T follicular helper cell (primary cell): ENCODE measurements at places on chromosomes 13 and 19.

DNA sequence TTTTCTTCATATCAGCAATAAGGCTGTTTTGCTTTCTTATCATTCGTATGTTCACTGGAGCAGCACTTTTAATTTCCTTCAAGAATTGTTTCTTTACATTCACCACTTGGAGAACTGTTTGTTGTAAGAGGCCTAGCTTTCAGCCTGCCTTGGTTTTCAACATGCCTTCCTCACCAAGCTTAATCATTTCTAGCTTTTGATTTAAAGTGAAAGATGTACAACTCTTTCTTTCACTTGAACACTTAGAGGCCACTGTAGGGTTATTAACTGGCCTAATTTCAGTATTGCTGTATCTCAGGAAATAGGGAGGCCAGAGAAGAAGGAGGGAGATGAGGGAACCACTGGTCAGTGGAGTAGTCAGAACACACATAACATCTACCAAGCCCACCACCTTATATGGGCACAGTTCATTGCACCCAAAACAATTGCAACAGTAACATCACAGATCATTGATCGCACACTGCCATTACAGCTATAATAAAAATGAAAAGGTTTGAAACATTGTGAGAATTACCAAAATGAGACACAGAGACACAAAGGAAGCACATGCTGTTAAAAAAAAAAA lies 181.4 kb upstream of the TUBA3C start:
- DNase-seq, result no peak

DNA sequence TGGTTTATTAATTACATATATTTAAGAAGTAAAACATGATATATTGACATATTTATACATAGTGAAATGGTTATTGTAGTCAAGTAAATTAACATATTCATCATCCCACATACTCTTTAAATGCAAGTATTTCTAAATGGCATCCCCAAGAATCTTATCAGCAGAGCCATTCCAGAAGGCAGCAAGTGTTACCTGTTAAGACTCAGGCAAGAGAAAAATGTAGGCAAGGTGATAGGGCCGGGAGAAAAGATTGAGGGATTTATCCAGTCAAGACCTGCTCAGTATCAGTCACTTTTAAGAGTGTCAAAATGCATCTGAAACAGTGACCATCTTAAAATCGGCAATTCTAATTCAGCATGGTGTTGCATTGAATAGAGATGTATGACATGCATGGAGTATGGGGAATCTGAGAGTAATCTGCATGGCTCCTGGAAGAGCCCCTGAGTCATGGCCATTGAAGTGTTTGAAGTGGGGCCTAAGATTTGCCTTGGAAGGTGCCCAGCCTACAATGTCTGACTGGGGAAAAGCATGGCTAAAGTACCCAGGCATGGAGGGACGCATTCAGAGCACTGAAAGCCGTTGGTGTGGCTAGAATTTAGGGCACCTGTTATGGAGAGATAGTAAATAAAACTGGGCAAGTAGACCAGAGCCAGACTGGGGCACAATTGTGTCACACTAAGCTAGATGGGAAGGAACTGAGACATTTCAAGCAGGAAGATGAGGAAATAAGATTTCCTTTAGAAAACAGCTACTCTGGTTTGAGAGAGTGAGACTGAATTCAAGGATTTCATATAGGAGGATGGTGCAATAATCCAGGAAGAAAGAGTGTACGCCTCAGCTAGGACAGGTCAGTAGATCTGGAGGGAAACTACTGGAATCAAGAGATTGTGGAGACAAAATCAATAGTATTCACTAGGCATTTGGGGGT lies 25.0 kb upstream of the C1QTNF9B start:
- DNase-seq, result no peak

DNA sequence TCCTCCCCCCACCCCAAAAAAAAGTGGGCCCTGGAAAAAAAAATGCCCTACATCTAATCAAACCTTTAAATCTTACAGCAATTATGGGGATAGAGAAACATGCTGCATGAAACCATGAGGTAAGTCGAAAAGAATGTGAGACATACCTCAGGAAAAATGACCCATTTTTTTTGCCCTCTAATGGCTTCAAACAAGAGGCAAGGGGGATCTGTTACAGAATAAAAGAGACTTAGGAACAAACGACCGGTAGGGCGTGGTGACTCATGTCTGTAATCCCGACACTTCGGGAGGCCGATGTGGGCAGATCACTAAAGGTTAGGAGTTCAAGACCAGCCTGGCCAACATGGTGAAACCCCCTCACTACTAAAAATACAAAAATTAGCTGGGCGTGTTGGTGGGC lies 8.4 kb downstream of the RGL3 start:
- DNase-seq, result no peak

- no peak for DNase-seq
Measured at GRCh38 chr13:92941167-92941566, 285.4 kb upstream of the GPC6 start.

DNA sequence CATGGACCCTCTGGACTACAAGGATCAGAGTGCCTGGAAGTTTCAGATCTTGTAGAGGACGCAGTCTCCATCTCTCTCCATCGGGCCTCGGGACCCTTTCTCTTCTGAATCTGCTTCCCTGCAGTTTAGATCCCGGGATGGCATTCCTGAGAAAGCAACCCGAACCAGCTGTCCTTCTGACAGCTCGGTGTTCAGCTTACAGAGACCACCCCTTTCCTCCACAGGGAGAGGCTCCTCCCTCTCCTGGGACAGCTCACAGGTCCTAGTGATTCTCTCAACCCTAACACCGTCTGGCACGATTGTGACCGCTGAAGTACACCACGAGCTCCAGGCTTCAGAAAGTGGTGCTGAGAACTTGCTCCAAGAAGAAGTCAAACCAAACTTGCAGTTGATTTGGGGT lies 18.2 kb downstream of the CRX start:
- DNase-seq, result no peak

GRCh38 chr19:2273356-2274184 lies 8.4 kb downstream of the PEAK3 start:
- peak; percentile 64 for DNase-seq

GRCh38 chr19:9620842-9621155 lies 233 bp downstream of the ZNF561 start:
- no peak for DNase-seq

DNA sequence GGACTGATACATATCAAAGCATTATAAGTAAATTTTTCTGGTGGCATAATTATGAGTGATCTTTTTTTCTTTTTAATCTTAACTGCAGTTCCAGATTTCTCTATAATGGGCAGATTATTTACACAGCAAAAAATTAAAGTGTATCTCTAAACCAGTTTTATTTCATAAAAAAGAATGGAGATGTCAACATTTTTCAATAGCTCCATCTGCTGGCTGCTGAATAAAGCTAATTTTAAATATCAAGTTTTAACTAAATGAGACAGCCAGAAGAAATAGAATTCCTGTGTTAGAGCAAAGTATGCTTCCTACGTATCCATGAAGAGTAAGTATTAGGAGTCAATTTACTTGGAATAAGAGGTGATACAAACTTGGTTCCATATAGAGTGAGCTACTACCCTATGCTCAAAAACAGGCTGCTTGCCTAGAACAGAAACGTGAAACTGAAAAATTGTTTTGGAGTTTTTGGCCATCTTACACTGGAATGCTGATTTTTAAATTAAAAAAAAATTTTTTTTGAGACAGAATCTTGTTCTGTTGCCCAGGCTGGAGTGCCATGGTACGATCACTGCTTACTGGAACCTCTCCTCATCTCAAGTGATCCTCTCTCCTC lies 5.0 kb upstream of the PDS5B start:
- no peak for DNase-seq

DNA sequence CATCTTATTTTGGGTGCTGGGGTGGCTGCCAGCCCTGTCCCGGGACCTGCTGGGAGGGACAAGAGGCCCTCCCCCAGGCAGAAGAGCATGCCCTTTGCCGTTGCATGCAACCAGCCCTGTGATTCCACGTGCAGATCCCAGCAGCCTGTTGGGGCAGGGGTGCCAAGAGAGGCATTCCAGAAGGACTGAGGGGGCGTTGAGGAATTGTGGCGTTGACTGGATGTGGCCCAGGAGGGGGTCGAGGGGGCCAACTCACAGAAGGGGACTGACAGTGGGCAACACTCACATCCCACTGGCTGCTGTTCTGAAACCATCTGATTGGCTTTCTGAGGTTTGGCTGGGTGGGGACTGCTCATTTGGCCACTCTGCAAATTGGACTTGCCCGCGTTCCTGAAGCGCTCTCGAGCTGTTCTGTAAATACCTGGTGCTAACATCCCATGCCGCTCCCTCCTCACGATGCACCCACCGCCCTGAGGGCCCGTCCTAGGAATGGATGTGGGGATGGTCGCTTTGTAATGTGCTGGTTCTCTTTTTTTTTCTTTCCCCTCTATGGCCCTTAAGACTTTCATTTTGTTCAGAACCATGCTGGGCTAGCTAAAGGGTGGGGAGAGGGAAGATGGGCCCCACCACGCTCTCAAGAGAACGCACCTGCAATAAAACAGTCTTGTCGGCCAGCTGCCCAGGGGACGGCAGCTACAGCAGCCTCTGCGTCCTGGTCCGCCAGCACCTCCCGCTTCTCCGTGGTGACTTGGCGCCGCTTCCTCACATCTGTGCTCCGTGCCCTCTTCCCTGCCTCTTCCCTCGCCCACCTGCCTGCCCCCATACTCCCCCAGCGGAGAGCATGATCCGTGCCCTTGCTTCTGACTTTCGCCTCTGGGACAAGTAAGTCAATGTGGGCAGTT lies 8.6 kb downstream of the CALM3 start:
- DNase-seq, result no peak

- DNase-seq, result no peak
Measured at GRCh38 chr13:33274264-33274663, 11.3 kb downstream of the STARD13 start.

GRCh38 chr19:34481861-34482379 lies 362 bp downstream of the WTIP start:
- DNase-seq, result no peak

GRCh38 chr13:75073786-75074185 lies 408.2 kb downstream of the TBC1D4 start:
- DNase-seq, result no peak

GRCh38 chr13:45332036-45332830 lies 8.8 kb downstream of the TPT1 start:
- no peak for DNase-seq

DNA sequence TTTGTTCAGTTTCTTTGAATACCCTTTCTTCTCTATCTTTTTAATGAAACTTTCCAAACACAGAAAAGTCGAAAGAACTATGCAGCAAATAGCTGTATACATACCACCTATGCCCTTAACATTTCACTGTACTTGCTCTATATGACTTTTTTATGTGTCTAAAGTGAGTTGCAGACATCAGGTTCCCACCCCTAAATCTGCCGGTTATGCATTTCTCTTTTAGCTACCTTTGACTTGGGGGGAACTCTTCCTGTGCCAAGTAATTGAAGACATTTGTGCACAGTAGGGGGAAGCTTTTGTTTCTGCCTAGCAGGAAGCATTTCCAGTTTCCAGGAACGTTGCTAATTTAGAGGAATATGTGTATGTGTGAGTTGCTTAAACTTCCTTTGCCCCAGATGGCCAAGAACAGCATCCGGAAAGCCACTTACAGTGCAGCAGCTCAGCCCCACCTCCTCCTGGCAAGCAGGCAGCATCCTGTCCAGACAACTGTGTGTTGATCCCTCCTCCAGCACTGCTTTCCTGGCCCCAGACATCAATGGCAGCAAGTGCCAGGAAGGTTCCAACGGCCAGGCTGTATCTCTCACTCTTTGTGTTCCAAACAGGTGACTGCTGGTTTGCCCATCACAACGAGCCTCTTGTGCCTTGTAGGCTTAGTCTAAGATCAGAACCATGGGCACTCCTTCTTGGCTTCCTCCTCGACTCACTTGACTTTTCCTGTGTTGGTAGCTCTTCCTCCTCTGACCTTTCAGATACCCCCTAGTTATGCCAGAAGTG lies 14.7 kb upstream of the GRAMD1A start:
- no peak for DNase-seq

- DNase-seq, result no peak
Measured at GRCh38 chr19:17943274-17944221, 10.7 kb downstream of the CCDC124 start.

DNA sequence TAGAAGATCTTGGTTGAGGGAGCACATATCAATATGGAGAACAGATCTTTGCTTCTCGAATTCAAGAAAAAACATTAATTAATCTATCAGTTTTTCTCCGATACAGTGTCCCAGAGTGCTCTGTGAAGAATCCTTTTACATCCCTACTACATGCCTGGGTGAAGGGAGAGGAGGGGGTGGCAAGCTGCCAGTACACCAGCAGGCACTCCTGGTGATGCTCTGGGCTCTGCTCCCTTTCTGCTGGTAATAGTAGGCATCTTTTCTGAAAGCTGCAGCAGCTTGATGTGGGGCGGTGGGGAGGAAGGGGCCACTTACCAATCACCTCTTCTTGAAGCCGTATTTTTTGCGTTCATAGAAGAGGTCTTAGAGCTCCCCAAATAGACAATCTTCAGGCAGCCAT lies 30.7 kb downstream of the PBX4 start:
- no peak for DNase-seq

GRCh38 chr19:46812977-46813838 lies 24.8 kb upstream of the SLC1A5 start:
- no peak for DNase-seq

GRCh38 chr13:74288361-74288911 lies 154.2 kb upstream of the KLF12 start:
- DNase-seq, result no peak

- no peak for DNase-seq
Measured at GRCh38 chr13:107586216-107586615, 629.1 kb downstream of the LIG4 start.

GRCh38 chr19:10061717-10062310 lies 24.3 kb upstream of the SHFL start:
- DNase-seq, result no peak

DNA sequence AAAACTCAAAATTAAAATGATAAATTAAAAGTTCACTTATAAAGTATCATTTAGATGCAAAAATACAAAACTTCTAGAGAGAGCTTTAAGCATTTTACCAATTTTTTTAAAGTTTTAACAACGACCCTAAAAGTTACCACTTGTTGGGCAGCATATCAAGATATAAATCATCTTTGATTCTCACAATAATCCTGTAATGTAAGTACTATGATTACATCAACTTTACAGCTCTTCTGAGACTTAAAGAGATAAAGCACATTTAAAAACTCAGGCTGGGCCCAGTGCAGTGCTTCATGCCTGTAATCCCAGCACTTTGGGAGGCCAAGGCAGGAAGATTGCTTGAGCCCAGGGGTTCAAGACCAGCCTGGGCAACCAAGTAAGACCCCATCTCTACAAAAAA lies 202.7 kb upstream of the GPC6 start:
- DNase-seq, result no peak

DNA sequence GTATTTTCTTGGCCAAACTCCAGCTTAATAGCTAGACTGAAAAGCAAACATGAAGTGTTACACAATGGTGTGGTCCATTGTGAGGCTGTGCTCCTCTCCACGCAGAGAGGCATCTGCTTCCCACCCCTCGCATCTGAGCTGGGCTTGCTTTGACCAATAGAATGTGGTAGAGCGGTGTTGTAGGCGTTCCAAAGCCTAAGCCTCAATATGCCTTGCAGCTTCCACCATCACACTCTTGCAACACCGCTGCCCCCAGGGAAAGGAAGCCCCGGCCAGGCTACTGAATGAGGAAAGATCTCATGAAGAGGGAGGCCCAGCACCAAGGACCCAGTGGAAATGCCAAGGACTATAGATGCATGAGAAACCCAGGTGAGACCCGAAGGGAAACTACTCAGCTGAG lies 9.4 kb downstream of the FLT1 start:
- no peak for DNase-seq

- DNase-seq, result no peak
Measured at GRCh38 chr19:38224014-38224862, at the start of gene DPF1. Gene DPF1 (minus strand): TSS chr19:38224222. CDS start chr19:38224142, 80 bp downstream.

- no peak for DNase-seq
Measured at GRCh38 chr13:75345193-75345592, 136.8 kb downstream of the TBC1D4 start.

- DNase-seq, result no peak
Measured at GRCh38 chr19:38079926-38080380, 144.1 kb downstream of the DPF1 start.

GRCh38 chr13:110560601-110561343 lies 750 bp downstream of the RAB20 start:
- DNase-seq, result no peak
